ENCODE measurements at places on chromosomes 4 and X. TPM values are rescaled to one million over a fixed set of nuclear protein-coding genes. Genes with fewer than 3 reads are reported as not detected.

- DNase-seq: no peak
These were observed 656.6 kb downstream of the ANKRD50 start for GRCh38 chr4:124055896-124056295.

- peak; percentile 66 for DNase-seq
These were observed 23.7 kb upstream of the UNC5C start for GRCh38 chr4:95572304-95572991.

- DNase-seq: no peak
These were observed 274.7 kb downstream of the GLUD2 start for GRCh38 chrX:121322159-121322558.

DNA sequence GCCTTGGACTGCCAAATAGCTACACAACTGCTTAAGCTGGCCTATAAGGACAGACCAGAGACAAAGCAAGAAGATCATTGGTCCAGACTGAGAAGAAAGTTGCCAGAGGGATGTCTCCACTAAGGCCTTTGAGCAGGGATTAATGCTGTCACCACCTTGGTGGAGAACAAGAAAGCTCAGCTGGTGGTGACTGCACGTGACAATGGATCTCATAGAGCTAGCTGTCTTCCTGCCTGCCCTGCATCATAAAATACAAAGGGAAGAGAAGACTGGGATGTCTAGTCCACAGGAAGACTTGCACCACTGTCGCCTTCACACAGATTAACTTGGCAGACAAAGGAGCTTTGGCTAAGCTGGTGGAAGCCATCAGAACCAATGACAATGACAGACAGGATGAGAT, 40.5 kb upstream of the FAM120C start:
- DNase-seq: no peak

GRCh38 chrX:136827026-136827425, 46.3 kb upstream of the ARHGEF6 start:
- DNase-seq: no peak

- DNase-seq: no peak
These were observed 241.3 kb downstream of the CFAP299 start for GRCh38 chr4:80576796-80577195.

GRCh38 chr4:84443523-84443922, 55.6 kb downstream of the NKX6-1 start:
- DNase-seq: no peak

DNA sequence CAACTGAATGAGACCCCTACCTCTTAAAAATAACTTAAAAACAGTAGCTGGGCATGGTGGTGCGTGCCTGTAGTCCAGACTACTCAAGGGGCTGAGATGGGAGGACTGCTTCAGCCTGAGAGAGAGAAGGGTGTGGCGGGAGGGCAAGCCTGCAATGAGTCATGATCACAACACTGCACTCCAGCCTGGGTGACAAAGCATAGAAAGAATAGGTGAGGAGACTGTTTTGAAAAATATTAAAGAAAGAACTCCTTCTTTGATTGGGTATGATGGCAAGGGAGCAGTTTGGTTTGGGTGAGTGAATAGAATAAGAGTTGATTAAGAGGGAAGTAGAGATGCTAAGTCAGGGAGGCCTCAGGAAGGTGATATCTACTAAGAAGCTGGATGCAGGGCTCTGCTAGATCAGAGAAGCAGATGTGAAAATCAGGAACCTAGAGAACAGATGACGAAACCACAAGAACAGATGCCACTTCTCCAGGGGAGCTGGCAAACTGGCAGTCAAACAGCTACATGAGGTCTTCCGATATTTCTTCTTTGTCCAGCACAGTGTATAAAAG, 318.6 kb downstream of the OPHN1 start:
- DNase-seq: no peak

DNA sequence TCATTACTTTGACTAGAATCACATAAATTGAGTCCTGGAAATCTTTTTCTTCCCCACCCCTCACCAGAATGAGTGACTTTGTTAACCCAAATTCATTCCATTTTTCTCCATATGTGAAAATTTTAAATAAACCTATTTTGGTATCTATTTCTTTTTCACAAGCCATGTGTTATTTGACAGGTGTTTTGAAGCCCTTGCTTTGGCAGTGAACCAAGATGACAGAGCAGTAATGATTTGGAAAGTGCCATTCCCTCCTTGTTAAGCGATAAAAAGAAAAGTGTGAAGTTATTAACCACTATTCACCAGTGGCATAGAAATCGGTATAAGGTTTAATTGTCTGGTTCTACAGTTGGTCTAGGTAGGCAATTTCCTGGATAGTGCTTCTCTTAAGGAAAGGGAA, 66.1 kb downstream of the POLA1 start:
- DNase-seq: no peak

DNA sequence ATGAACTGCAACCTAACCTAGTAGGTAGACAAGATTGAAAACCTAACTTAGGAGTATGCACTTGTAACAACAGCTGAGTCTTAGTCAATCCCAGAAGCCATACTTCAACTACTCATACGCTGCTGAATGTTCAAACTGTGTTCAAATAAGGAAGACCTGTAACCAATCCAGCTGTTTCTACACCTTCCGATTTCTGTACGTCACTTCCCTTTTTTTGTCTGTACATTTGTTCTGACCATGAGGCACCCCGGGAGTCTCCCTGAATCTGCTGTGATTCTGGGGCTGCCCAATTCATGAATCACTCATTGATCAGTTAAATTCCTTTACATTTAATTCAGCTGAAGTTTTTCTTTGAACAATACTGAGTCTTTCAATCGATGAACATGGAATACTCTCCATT, 89.5 kb downstream of the BMP3 start:
- no peak for DNase-seq

GRCh38 chrX:109632906-109633504, 8.0 kb upstream of the KCNE5 start:
- no peak for DNase-seq

GRCh38 chr4:2671267-2671895, 84.8 kb downstream of the TNIP2 start:
- DNase-seq: peak; percentile 47

GRCh38 chr4:3514221-3514780, 17.9 kb downstream of the LRPAP1 start:
- no peak for DNase-seq

- DNase-seq: no peak
These were observed 2184.4 kb upstream of the TENM3 start for GRCh38 chr4:180058691-180059215.

GRCh38 chr4:20486433-20486832, 213.8 kb upstream of the PACRGL start:
- no peak for DNase-seq

DNA sequence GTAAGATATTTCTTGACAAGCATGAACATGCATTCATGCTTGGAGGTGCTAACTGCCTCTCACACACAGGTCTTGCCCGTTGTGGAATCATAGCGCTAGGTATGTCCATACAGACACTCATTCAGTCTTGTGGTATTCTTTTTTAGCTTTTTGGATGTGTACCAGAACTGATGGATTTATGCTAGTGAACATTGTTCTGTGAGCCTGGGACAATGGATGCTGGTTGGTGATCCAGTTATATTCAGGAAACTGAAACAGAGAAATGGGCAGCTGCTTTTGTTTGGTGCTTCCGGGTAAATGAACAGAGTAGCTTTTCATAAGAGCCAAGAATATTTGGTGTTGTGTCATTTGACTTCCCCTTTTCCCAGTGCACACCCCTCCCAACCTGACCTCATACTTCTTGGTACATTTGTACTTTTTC, 78.9 kb upstream of the SLC4A4 start:
- DNase-seq: no peak

The DCX gene
- total RNA-seq: not detected

The FABP2 gene
- total RNA-seq: not detected

The SMR3B gene
- not detected for total RNA-seq

The AMMECR1 gene
- total RNA-seq: 23.7 TPM

The TMPRSS11D gene
- total RNA-seq: not detected

The ARHGAP6 gene
- 2.0 TPM for total RNA-seq

The KIAA1210 gene
- not detected for total RNA-seq

The KCNIP4 gene
- total RNA-seq: 0.80 TPM

All from epithelial cell of proximal tubule (primary cell).